ENCODE measurements at places on chromosomes 3 and 15.
A peak's percentile ranks its signal among the peaks of the same experiment; 100 is the strongest.

DNA sequence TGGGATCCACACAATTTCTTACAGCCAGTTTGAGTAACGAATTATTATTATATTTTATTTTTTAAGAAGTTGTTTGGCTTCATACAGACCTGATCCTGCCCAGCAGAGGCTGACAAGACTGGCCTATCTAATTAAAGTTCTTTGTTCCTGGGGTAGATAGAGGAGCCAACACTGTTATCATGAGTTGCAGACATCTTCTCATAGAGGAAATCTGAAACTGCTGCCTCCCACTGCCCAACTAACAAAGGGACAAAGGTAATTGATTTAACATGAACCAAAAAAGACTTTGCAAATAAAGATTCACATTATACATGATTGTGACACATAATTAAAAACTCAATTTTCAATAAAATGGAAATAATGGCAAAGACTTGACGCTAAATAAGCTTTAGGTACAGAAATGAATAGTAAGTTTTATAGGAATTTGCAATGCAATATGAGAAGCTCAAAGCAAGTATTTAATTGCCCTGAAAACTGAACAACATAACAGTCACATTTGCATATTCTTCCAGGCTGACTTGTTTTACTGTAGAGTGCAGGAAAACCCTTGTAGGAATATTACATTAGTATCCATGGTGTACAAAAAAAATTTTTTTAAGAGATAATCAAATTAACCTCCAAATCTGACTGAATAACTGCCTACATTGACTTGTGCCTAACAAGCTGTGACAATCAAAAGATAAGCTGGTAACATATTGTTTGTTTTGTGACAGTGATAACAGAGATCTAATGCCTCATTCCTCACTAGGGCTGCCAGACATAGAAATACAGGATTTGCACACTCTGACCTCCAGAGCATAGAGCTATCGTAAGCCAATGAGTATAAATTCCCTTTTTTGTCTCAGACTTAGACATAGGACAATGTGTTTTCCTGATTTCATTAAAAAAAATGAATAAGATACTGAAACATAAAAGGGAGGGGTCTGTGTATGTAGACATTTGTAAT is 273.2 kb downstream of the MFSD1 start:
- no peak overlapping the region for H3K4me3 ChIP-seq
- no peak for DNase-seq
- H3K4me1 ChIP-seq: peaks cover under 1% of the 10 kb centered on the region
- H3K27me3 ChIP-seq: peaks cover 24% of the 10 kb centered on the region
- H3K36me3 ChIP-seq: no peaks in the 10 kb centered on the region

DNA sequence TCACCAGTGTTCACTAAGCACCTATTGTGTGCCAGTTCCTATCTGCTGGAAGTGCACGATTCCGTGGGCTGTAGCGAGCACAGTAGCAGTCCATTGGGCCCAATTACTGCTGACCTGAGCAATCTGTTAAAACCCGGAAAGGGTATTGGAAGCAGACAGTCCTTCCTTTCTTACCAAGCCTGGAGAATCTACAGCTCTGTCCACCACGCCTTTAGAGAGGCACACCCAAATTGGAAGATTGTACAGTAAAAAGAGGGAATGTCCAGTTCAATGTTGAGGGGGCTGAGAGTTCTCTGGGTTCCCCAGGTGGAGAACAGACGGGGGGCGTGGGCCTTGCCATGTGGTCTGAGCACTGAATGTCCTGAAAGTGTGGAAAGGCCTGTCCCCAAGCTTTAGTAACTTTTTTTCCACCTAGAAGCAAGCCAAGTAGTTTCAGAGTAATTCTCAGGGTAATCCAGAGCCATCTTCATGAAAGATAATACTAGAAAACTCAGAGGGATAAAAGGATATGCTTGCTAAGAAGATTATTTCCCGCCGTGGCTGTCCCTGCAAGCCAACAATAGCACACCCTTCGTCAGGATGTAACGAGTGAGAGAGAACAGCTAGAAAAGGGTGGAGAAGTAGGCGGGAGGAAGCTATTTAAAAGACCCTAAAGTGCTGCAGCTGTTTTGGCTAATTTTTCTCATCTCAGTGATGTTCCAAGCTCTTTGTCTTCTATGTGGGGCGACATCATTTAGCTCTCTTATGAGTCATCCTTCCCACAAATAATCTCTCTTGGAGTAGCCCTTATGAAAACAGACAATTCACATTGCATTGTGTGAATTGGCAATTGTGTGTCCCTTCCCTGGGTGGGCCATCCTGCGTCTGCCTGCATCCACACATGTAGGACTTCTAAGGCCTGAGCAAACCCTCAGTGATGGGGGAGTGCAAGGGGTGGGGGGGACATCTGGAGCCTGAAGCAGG is 181.0 kb downstream of the ATG7 start:
- no peak overlapping the region for H3K4me3 ChIP-seq
- H3K4me1 ChIP-seq: peaks cover 19% of the 10 kb centered on the region
- H3K36me3 ChIP-seq: peaks cover 12% of the 10 kb centered on the region
- H3K27ac ChIP-seq: no peak overlapping the region

DNA sequence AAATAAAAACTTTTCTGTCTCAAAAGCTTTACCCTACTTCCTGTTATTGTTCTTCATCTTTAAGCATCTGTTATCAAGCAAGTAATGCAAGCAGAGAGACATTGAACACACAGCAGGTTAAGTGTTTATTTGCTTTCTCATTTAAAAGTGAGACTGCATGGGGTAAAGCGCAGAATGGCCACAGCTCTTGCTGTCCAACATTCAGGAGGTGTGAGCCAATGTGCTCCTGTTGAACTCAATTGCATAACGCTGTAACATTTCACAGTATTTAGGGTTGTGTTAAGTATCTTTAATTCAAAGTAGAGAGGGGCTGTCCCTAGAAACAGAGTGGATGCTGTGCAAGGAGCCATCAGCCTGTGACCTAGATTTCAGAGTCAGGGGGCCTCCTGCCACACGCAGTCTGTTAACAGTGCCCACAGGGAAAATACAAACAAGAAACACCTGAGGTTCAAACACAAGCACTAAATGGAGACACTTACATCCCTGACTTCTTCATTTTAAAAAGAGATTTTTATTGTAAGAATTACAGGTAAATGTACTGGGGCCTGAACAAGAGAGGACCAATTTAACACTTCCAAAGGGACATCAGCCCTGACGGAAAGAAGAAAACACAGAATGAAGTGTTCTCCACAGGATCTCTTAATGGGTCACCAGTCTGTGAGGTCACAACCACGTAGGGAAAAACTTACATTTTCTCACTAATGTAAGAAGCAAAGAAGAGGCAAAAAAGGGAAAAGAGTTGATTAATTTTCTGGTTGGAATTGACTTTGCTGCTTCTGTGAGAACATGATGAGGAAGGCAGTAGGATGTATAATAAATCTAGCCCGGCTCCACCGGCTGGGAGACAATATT is 815.1 kb downstream of the VGLL3 start:
- no peaks in the 10 kb centered on the region for H3K36me3 ChIP-seq
- no peak overlapping the region for H3K4me3 ChIP-seq
- H3K27me3 ChIP-seq: no peaks in the 10 kb centered on the region
- peaks cover 15% of the 10 kb centered on the region for H3K4me1 ChIP-seq
- peak overlapping the region; percentile 23 for H3K27ac ChIP-seq

DNA sequence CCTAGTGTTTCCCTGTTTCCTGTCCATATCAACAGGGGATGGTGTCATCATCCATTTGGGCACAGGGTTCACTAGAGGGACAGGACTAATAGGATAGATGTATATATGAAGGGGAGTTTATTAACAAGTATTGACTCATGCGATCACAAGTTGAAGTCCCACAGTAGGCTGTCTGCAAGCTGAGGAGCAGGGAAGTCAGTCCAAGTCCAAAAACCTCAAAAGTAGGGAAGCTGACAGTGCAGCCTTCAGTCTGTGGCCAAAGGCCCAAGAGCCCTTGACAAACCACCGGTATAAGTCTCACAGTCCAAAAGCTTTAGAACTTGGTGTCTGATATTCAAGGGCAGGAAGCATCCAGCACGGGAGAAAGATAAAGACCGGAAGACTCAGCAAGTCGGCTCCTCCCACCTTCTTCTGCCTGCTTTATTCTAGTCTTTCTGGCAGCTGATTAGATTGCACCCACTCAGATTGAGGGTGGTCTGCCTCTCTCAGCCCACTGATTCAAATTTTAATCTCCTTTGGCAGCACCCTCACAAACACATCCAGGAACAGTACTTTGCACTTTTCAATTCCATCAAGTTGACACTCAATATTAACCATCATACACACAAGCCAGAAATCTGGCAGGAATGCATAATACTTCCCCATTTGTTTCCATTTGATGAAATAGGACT is 43.4 kb downstream of the CD200 start:
- H3K27ac ChIP-seq: no peak overlapping the region
- peaks cover 25% of the 10 kb centered on the region for H3K4me1 ChIP-seq
- no peak for DNase-seq
- H3K4me3 ChIP-seq: no peak overlapping the region
- no peaks in the 10 kb centered on the region for H3K36me3 ChIP-seq

- H3K27ac ChIP-seq: no peak overlapping the region
- no peaks in the 10 kb centered on the region for H3K4me1 ChIP-seq
- no peaks in the 10 kb centered on the region for H3K27me3 ChIP-seq
- H3K36me3 ChIP-seq: no peaks in the 10 kb centered on the region
- no peak for DNase-seq
- no peak overlapping the region for H3K4me3 ChIP-seq
Measured at GRCh38 chr15:54719325-54719724, 477.4 kb downstream of the RSL24D1 start.

DNA sequence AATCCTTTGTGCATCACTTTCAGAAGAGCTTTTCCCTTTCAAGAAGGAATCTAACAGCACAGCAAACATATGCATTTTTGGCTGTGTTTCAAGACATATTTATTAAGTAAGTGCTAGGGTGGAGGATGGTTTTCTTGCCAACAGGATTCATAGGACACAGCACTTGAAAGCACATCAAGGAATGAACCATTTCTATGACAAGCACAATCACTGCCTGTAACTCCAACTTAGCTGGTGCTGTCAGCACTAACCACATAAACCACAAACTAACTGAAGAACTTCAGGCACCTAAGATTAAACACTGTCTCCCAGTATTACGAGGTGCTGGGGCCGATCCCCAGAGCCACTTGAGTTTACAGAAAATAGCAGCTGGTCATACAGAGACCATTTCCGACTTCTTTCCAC is 35.4 kb upstream of the SPRED1 start:
- no peak overlapping the region for H3K4me3 ChIP-seq
- no peaks in the 10 kb centered on the region for H3K36me3 ChIP-seq
- peaks cover 37% of the 10 kb centered on the region for H3K4me1 ChIP-seq
- no peak for DNase-seq
- H3K27ac ChIP-seq: no peak overlapping the region

- no peak overlapping the region for H3K4me3 ChIP-seq
- no peaks in the 10 kb centered on the region for H3K4me1 ChIP-seq
- no peaks in the 10 kb centered on the region for H3K36me3 ChIP-seq
- H3K27me3 ChIP-seq: peaks cover 41% of the 10 kb centered on the region
Measured at GRCh38 chr3:134883697-134884385, 88.8 kb downstream of the EPHB1 start.

DNA sequence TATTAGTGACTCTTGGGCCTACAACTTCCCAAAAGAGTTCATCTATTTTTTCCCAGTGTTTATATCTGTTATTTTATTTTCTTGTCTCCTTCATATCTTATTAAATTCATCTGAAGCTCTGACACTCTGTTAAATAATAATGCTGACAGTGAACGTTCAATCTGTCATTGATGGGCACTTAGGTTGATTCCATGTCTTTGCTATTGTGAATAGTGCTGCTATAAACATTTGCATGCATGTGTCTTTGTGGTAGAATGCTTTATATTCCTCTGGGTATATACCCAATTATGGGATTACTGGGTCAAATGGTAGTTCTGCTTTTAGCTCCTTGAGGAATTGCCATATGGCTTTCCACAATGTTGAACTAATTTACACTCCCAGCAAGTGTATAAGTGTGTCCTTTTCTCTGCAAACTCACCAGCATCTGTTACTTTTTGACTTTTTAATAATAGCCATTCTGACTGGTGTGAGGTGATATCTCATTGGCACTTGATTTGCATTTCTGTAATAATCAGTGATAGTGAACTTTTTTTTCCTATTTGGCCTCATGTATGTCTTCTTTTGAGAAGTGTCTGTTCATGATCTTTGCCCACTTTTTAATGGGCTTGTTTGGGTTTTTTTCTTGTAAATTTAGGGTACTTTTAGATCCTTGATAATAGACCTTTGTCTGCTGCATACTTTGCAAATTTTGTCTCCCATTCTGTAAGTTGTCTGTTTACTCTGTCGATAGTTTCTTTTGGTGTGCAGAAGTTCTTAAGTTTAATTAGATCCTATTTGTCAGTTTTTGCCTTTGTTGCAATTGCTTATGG is 122.5 kb downstream of the LEKR1 start:
- no peak overlapping the region for H3K27ac ChIP-seq
- no peaks in the 10 kb centered on the region for H3K36me3 ChIP-seq
- DNase-seq: no peak
- no peaks in the 10 kb centered on the region for H3K4me1 ChIP-seq

DNA sequence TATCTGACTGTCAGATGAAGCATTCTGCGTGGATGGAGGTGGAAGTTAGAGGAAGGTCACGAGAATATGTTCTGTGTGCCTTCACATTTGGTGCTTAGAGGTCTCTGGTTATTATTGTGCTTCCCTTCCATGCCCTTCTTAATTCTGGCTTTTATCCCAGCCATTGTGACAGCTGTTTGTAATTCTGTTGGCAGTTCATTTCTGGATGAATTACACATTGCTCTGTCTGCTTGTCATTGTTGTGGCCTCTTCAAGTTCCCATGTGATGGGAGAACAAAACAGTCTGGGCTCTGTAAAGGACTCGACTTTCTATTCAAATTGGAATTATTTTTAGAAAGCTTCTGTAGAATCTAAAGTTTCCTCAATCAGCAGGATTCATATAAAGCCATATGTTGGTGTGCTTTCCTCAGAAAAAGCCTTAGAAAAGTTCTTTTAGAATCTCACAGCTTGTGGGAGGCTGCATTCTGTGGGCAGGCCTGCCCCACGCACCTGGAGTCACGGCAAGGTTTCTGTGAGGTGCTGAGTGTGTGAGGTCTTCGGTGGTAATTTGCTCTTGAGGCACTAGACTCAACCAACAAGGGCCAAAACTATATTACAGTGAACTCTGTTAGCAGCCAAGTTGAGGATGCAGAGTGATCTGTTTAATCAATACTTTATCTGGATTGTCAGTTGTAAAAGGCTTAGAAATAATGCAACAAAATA is 397.4 kb upstream of the AZI2 start:
- DNase-seq: no peak
- no peak overlapping the region for H3K4me3 ChIP-seq

- H3K4me3 ChIP-seq: no peak overlapping the region
- no peaks in the 10 kb centered on the region for H3K27me3 ChIP-seq
- peaks cover 20% of the 10 kb centered on the region for H3K4me1 ChIP-seq
Measured at GRCh38 chr3:46987743-46988401, 8.4 kb downstream of the NBEAL2 start.

DNA sequence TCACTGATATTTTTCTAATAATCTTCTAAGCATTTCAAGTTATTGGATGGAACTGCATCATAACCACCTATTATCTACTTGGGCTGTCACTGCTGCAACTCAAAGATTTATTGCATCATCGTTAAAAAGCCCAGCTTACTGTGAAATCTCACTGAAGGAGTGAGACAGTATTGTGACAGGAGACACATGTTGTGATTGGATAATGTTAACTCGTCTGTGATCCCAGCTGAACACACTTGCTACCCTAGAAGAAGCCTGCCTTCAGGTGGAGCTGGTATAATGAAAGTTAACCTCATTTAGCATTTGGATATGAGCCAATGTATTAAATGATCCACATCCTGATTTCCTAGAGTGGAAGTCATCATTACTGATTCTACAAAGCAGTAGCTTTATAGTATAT is 138.1 kb downstream of the MAP2K5 start:
- no peaks in the 10 kb centered on the region for H3K27me3 ChIP-seq
- H3K4me3 ChIP-seq: no peak overlapping the region
- H3K4me1 ChIP-seq: no peaks in the 10 kb centered on the region
- no peak overlapping the region for H3K27ac ChIP-seq

GRCh38 chr15:61047783-61048182 is 181.3 kb downstream of the RORA start:
- no peak overlapping the region for H3K27ac ChIP-seq
- no peak for DNase-seq
- peaks cover 10% of the 10 kb centered on the region for H3K4me1 ChIP-seq
- H3K4me3 ChIP-seq: no peak overlapping the region
- no peaks in the 10 kb centered on the region for H3K36me3 ChIP-seq
